NCI-H1930 (cell line): ENCODE measurements at places on chromosomes 11 and 22.

DNA sequence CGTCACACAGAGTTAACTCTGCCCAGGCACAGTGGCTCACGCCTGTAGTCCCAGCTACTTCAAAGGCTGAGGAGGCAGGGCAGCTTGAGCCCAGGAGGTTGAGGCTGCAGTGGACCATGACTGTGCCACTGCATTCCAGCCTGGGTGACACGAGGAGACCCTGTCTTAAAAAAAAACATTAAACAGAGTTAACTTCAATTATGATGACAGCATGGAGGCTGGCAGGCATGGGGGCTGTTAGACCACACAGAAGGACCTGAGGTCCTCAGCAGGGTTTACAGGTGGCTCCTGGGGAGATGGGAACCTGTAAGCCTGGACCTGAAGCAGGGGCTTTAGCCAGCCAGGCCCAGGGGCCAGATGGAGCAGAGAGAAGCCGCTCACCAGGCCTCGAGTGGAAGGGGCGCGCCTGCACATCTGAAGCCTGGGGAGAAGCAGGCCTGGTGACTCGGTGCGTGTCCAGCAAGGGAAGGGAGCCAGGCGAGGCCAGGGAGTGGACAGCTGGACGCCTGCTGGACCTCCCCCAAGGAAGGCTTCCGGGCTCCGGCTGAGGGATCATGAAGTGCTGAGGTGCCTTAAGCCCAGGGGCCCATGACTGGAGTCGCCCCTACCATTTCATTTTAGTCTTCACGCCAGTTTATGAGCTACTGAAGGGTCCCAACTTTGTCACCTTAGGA is 25.3 kb downstream of the RPUSD4 start:
- no peak for DNase-seq

DNA sequence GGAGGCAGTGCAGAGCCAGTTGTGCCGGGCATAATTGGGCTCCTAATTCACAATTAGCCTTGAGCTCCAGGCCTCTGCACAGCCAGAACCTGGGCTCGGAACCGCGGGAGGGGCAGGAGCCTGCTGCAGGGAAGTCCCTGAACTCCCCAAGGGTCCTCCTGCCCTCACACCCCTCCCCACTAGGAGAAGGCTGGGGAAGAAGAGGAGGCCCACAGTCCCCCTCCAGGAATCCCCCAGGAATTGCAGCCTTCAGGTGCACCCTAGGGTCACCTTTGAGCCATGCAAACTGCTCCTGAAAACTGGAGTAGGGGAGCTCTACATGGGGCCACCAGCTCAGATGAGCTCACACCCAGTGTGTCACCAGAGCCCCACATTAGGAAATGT is 93.8 kb upstream of the LMO1 start:
- DNase-seq: no peak

GRCh38 chr11:114929351-114930000 is 251.1 kb downstream of the NXPE2 start:
- DNase-seq: no peak

DNA sequence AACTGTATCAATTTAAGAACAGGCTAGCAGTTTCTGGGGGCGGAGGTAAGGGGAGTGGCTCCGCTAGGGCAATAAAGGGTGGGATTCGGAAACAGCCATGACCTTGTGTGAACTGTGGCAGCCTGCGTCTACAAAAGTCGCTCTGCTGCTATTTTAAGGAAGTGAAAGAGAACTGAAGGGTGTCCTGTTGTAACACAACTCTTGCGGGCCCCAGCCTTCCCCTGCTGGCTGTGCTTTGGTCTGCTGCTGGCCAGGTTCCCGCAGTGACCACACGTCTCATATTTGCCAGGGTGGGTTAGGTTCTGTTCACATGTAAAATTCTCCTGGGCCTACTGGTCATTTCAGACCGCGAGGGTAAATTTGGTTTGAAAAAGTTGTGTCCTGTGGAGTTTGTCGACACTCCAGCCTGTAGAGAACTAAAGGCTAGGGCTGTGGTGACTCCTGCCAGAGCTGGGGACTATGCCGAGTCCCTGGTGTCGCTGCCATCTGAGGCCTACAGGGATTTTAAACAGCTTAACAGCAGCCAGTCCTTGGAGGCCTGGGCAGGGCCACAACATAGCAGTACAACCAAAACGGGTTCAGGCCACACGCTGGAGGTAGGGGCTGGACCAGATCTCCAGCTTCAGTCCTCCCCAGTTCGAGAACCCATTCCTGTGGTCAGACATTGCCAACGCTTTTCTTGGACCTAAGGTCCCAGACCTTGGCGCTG is 1.1 kb upstream of the PPFIBP2 start:
- DNase-seq: no peak

DNA sequence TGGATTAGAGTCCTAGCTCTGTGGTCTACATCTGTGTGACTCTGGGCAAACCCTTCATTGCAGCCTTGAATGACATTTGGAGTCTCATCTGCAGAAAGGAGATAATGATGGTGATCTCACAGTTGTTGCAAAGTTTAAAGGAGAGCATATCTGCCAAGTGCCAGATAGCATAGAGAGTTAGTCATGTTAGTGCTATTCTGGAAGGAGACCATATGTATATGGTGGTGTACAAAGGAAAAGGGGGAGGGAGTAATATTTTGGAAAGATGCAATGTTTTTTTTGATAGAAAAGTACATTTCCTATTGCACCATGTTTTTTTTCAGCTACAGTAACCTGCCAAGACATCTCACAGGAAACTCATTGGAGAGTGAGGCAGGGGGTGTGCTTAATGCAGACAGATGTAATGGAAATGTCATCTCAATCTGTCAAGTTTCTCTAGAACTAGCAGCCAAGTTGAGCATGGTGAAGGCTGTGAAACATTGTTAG is 92.1 kb upstream of the NARS2 start:
- DNase-seq: no peak

DNA sequence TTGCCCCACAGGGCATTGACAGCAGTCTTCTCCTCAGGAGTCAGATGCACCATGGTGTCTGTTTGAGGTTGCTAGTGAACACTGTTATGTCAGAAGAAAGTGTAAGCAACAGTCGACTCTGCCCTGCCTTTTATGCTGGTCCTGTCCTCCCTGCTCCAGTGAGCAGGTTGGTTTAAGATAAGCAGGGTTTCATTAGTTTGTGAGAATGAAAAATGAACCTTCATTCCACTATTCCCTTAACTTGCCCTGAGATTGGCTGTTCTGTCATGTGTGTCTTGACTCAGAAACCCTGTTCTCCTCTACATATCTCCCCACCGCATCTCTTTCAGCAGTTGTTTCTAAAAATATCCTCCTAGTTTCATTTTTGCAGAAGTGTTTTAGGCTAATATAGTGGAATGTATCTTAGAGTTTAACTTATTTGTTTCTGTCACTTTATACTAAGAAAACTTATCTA is at the start of gene HBD:
Gene HBD (minus strand): TSS at position 103 of the 454 bp plus-strand sequence. CDS start 50 bp downstream, at position 53.
- no peak for DNase-seq

DNA sequence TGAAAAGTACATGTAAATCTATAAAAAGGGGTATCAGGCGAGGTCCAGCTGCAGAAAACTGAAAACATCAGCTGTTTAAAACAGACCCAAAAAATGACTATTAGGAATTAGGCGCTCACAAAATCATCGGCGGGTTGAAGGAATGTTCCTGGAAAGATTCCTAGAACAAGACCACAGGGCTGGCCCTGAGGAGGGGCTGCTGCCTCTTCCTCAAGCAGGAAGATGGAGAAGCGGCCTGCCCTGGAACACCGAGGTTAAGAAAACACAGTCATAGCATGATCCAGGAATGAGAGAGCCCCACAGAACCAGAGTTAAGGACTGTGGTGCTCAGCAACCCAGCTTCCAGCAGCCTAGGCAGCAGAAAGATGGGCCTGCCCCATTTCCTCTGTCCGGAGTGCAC is 78.4 kb downstream of the C11orf91 start:
- DNase-seq: no peak

DNA sequence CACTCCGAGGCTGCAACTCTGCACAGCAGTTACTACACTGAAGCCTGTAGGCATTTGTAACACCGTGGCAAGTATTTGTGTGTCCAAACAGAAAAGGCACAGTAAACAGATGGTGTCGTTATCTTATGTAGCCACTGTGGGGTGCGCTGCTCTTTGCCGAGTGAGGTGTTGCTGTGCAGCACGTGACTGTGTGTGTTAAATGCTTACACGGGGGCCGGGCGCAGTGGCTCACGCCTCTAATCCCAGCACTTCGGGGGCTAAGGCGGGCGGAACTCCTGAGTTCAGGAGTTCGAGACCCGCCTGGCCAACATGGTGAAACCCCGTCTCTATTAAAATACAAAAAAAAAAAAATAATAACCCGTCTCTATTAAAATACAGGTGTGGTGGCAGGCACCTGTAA is 11.5 kb downstream of the ZBED4 start:
- no peak for DNase-seq

GRCh38 chr11:45733176-45733575 is 67.8 kb upstream of the CHST1 start:
- DNase-seq: no peak

DNA sequence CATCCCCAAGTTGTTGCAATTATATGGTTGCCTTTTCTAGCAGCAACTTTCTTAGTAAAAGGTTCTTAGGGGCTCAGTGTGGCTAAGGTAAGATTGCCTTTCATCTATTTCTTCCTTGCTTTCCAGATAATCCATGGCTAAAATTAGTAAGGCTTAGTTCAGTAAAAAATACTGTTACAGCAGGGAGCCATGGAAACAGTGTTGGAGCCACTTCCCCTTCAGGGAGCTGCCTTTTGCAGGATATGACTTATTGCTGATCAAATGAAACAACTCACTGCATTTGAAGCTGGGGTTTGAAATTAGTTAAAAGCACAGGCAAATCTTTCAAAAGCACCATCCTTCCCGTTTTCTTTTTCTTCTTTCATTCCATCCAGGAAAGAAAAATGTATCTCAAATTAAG is 184.3 kb downstream of the C11orf87 start:
- DNase-seq: no peak

- DNase-seq: no peak
Measured at GRCh38 chr11:119371778-119372182, 9.7 kb downstream of the USP2 start.

GRCh38 chr11:59356561-59356960 is 2.1 kb upstream of the OR5AN1 start:
- no peak for DNase-seq

- DNase-seq: no peak
Measured at GRCh38 chr22:38782402-38783094, 11.4 kb downstream of the DNAL4 start.

DNA sequence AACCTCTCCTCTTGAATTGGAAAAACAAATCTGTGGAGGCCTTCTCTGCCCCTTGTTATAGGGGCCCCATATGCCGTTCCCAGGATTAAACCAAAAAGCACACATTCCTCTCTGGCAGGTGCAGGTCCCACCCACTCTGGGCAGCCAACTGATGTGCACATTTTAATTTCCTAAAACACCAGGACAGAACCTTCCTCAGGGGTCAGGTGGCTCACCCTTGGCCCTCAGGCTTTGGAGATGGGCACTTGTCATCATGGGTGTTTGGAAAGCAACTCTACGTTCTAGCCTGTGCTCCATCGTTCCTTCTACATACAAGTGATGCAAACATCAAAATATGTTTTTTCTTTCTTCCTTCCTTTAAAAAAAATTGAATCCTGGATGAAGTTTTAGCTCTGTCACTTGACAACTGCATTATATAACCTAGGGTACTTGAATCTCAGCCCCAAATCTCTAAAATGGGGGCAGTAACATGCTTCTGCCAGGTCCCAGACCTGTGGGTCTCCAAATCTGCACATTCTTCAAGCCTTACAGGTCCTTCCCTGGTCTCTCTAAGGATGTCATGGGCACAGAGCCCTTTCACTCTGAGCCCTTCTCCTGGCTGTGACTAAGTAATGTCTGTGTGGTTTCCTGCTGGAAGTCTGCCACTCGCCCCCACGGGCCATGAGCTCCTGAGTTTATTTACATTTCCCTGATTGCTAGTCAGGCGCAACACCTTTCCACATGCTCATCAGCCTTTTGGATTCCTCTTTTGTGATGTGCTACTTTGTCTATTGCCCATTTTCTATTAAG is 43.8 kb downstream of the KCNQ1OT1 start:
- DNase-seq: no peak

DNA sequence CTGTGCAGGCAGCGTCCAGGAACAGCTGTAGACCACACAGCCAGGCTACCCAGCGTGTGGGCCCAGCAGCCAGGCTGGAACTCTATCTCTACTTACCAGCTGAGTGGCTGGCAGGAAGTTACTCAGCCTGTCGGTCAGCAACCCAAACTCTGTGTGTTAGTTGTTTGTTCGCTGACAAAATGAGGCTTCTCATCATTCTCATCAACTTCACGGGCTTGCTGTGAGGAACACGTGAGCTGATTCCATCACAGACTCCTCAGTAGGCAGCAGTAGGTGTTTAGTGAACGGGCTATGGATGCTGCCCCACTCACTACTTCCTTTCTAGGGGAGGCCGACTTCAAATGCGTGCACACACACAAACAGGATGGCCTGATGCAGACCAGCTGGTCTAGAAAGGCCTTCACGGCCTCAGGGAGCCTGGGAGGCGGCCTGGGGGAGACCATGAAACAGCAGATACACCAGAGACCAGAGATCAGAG is 830 bp upstream of the SPDYC start:
- DNase-seq: no peak

DNA sequence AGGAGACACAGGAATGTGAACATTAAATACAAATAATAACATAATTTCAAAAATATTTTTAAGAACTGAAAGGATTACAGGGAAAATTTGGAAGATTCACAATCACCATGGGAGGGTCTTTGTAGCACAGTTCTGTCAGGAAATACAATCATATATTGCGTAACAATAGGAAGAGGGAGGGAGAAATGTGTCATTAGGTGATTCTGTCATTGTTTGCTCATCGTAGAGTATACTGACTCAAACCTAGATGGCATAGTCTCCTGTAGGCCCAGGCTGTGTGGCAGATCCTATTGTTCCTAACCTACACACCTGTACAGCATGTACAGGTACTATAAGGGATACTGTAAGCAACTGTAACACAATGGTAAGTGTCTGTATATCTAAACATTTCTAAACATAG is 330.4 kb downstream of the BRD1 start:
- DNase-seq: no peak
